ENCODE measurements at places on chromosomes 5 and 9. TPM values are rescaled to one million over a fixed set of nuclear protein-coding genes. Genes with fewer than 3 reads are reported as not detected.
A peak's percentile ranks its signal among the peaks of the same experiment; 100 is the strongest.

CORO2A gene
- total RNA-seq: 19.8 TPM

GRCh38 chr5:134149571-134150303 is 27.0 kb downstream of the SKP1 start:
- H3K4me3 ChIP-seq: no peak overlapping the region
- H3K4me1 ChIP-seq: peaks cover 12% of the 10 kb centered on the region
- H3K27me3 ChIP-seq: no peaks in the 10 kb centered on the region

TMEM215 gene
- not detected for total RNA-seq

GPR151 gene
- not detected for total RNA-seq

DNA sequence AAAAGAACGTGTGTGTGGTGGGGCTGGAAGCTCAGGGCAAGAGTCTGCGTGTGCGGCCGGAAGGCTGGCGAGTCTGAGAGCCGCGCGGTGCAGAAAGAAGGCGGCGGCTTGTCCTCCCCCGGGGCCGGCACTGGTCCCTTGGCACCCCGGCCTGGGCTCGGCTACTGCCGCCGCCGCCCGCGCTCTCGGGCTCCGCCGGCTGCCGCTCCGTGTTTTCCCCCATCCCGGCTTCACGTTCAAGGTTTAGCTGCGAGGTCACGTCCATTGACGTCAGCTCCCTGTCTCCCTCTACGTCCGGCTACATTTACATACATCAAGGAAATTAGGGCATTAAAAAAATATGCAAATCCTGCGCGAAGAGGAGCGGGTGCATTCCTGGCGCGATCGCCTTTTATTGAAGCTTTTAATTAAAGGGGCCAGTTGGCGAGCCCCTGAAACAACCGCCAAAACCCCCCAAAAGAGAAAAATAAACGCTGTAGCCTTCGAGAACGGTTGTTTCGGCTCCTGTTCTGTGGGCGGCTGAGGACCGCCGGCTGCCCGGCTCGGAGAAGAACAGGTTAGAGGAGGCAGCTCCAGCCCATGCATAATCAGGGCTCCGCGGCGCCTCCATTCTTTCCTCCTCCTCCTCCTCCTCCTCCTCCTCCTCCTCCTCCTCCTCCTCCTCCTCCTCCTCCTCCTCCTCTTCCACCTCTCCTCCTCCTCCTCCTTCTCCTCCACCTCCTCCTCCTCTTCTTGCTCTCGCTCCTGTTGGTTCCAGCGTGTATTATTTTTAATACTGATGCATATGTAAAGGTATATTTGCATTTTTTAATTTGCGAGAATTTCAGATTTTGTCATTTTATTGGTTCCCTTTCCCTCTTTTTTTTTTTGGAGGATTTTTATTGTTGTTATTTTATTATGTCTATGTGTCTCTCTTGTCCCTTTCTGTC is 207.0 kb downstream of the MEF2C start:
- peak overlapping the region; percentile 79 for H3K27ac ChIP-seq
- DNase-seq: peak; percentile 77
- H3K27me3 ChIP-seq: no peaks in the 10 kb centered on the region
- peaks cover 10% of the 10 kb centered on the region for H3K4me1 ChIP-seq

DNA sequence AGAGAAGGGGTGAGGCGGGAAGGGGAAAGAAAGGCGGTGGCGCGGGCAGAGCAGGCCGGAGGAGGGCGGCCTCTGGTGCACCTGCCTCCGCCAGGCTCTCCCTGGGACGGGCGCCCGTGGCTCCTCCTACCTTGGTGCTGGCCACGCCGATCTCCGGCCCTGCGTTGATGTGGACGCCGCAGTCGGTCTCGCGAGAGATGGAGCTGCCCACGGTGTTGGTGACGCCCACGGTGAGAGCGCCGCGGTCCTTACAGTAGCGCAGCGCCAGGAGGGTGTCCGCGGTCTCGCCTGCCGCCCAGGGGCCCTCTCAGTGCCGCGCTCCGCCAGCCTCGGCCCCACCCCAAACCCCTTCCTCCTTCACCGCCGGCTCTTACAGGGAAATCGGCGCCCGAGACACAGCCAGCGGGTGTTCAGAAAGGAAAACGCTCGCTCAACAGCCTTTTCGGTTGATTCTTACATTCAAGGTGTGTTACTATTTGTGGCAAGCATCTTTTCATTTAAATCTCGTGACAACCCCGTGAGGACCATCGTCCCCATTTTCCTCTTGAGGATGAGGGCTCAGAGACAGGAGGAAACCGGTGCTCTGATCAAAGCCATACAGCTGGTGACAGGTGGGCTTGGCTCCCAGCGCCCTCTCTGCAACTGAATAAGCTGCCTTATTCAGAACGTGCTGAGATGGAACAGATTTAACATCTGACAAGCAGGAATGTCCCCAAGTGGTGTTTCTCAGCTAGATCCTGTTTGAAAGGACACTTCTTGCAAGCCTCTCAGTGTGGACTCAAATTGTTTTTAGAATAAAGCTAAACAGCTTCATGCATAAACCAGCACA is 22.0 kb upstream of the MAPK9 start:
- peak overlapping the region; percentile 56 for H3K4me3 ChIP-seq
- H3K27me3 ChIP-seq: no peaks in the 10 kb centered on the region
- 0 out of 2 replicates have a peak overlapping the region, but pooled peaks have one; percentile 24 for H3K27ac ChIP-seq
- H3K36me3 ChIP-seq: no peaks in the 10 kb centered on the region

C5orf58 gene
- total RNA-seq: not detected

All from PC-9 (cell line).